NCI-H2029 (cell line): ENCODE measurements at places on chromosomes 6 and 20.

DNA sequence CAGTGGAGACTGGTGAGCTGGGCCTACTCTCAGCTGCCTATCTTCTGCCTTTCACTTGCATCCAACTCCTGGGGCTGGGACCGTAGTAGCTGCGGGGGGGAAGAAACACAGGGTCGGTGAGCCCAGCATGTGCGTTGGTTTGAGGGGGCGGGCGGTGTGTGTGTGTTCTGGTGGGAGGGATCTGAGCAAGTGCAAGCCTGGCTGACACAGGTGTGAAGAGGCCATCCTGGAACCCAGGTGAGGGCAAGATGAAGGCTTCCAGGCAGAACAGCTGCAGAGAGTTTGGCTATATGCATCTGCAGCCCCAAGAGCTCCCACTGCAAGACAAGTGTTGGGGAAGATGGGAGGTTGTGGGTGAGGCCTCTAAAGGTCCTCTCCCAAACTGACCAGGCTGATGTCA, 30.6 kb downstream of the MOCS1 start:
- no peak for DNase-seq

GRCh38 chr20:23565503-23566045, 2.7 kb downstream of the CST9L start:
- DNase-seq: no peak

GRCh38 chr6:134253681-134254080, 64.2 kb downstream of the SGK1 start:
- DNase-seq: no peak

DNA sequence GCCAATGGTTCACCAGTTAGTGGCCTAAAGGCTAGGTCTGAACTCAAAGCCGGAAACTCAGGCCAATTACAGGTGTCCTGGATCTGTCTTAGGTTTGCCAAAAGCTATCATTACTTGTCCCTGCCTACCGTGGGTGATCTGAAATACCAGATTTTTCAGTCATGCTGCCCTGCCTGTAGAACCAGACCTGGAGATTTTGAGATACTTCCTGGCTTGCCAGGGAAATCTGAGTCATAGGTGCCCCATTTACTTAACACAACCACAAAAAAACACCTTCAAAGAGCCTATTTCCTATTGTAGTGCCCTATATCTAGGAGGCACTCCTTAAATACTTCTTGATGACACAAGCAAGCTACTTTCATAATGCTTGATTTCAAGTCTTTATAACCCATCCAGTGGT, 13.9 kb upstream of the RANBP9 start:
- DNase-seq: no peak

GRCh38 chr6:63759605-63760105, 124.1 kb downstream of the PHF3 start:
- no peak for DNase-seq

DNA sequence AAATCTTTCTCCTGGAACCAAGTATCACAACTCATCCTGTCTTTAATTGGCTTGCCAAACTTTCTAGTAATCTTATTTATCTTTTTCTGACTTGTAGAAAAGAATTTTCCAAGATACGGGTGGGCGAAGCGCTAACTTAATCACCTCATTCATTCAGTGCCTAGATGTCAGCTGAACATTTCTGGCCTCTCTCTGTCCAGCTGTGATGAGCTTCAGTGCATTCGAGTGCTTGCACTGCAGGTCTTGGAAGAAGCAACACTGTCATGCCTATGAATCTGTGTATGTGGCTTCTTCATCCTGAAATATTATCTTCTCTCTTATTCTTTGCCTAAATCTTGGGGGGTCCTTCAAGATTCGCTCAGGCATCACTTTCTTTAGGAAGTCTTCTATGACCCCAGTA, 16.3 kb upstream of the ENPP1 start:
- no peak for DNase-seq

GRCh38 chr6:136527831-136528230, 22.4 kb downstream of the MAP7 start:
- DNase-seq: no peak

DNA sequence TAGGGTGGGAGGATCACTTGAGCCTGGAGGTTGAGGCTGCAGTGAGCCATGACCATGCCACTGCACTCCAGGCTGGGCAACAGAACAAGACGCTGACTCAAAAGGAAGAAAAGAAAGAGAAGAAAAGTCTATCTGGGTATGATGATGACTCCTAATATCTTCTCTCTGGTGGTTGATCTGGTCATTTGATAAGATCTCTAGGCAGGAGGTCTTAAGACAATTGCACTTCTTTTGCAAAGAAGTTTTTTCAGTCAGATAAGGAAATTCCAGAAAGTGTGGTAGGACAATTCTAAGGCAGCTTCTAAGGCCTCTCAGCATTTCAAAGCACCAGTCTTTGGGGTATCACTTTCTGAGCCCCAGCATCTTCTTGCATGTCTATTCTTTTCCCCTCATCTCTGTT, 7.7 kb upstream of the AIF1 start:
- no peak for DNase-seq

- peak; percentile 26 for DNase-seq
Observed at GRCh38 chr6:25122001-25122400, 157.2 kb upstream of the CARMIL1 start.

DNA sequence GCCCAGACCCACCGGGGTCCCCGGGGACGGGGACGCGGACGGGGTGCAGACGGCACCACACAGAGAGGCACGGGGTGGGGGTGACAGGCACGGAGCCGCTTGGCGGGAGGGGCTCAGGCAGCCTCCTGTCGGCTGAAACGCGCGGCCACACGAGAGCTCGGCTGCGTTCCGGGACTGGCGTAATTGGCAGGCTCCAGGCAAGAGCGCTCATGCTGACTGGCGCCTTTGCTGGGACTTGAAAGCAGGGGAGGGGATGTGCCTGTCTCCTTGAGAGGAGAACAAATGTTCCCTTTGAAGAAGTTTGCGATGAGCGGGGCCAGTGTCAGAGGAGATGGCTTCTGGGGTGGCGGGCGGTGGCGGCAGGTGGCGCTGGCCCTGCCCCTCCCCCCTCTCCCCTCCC, 25.8 kb downstream of the BHLHE23 start:
- no peak for DNase-seq

- no peak for DNase-seq
Observed at GRCh38 chr20:5825130-5825719, 75.0 kb downstream of the SHLD1 start.

DNA sequence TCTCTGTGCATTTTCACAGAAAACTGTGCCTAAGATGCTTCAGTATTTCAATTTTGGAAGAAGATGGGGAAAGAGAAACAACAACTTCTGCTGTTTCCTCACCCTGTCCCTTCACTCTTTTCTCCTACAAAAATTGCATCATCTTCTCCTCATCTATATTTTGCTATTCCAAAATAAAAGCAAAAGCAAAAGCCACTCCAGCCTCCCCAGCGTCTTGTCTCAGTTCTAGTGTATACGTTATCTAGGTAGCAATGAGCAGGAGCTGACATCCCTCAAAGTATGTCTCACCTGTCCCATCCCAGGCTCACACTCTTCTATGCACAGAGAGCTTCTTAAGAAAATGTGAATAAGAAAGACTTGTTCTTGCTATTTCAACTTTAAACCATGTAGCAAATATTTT, 163.8 kb upstream of the TAB2 start:
- DNase-seq: no peak

DNA sequence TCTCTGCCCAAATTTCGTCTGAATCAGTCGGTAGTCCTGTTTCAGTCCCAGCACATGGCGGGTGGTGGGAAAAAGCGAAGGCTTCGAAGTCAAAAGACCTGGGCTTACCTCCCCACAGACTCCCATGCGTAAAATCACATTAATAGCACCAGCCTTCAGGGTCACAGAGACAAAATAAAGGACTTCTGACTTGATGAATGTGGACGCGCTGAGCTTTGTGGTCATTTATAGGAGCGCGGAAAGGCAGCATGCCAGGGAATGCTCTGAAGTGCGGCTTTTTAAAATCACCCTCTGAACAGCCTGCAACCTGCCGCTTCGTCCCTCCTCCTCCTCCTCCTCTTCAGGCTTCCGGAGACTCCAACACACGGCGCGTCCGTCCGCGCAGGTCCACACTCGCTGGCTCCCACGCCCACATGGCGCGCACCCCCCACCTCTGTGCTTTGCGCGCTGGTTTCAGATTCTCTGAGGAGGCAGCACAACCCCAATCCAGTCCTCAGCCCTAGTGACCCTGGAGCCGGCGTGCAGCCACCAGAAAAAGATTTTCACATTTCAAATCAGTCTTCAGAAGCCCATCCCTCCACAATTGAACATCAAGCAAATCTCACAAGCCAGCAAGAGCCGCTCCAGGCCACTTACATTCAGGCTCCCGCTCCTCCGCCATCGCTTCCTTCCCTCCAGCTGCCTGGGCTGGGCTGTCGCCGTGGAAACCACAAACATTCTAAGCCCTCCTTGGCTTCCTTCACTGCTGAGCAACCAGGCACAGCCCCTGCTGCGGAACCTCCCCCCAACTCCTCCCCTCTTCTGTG, at the start of gene C6orf118:
Gene C6orf118 (minus strand): TSS at position 680 of the 806 bp plus-strand sequence. CDS start 19 bp downstream, at position 661.
- peak; percentile 85 for DNase-seq

DNA sequence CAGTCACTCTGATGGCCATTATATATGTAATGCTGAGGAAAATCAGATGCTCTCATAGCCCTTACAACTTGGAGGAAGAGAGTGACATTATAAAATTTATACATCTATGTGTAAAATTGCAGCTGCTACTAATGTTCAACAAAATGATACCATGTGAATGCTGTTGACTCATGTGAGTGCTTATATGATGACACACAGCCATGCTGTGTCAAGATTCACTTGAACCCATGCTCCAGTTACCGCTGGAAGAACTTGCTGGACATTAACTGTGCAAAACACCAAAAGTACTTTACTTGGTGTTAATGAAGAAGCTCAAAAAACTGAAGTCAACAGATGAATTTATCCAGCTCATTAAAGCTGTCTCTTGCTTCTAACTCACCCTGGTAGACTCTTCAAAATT, 318.9 kb upstream of the PLCB4 start:
- DNase-seq: no peak

GRCh38 chr20:48928832-48929725, 7.6 kb downstream of the ARFGEF2 start:
- no peak for DNase-seq

DNA sequence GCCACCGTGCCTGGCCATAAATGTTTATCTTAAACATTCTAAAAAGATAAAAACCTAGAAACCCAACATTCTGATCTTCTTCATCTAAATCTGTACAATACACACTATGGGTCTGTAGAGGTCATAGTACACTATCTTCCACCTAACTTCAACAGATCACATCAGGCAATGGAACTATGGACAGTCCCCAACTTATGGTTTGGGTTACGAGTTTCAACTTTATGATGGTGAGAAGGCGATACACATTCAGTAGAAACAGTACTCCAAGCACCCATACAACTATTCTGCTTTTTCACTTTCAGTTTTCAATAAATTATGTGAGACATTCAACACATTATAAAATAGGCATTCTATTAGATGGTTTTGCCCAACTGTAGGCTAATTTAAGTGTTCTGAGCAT, 23.1 kb downstream of the FKBP5 start:
- no peak for DNase-seq

DNA sequence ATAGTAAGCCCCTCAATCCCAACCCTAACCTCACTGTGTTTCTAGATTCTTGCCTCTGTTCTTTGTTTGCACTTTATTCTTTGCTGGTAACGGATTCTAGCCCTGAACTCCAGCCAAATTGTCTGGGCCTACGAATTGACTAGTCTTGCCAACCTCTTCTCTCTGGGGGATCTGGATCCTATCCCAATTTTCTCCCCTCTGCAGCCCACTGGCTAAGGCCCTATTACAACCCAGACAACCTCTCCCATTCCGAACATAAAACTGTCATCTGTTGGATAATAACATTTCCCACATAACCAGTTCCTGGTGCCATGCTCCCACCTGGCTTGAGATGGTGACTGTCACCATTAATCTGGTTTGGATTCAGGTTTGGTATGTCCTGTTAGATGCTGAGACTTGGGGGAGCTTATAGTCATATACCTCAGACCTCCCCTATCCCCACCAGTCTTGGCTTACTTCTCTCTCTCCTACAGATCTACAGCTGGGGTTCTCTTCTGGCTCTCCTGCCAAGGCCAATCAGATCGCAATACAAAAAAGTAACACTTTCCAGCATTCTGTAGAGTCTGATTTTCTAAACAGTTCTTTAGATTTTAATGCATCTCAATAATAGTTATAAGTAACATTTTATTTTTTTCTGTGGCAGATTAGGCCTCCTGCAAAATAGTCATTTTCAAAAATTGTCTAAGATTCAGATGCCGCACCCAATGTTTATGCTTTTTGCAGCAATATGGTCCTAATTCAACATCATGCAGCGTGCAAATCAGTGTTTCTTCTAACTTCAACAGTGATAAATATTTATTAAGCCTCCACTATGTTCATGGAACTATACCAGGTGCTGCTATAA, 29.8 kb upstream of the AHI1 start:
- no peak for DNase-seq

DNA sequence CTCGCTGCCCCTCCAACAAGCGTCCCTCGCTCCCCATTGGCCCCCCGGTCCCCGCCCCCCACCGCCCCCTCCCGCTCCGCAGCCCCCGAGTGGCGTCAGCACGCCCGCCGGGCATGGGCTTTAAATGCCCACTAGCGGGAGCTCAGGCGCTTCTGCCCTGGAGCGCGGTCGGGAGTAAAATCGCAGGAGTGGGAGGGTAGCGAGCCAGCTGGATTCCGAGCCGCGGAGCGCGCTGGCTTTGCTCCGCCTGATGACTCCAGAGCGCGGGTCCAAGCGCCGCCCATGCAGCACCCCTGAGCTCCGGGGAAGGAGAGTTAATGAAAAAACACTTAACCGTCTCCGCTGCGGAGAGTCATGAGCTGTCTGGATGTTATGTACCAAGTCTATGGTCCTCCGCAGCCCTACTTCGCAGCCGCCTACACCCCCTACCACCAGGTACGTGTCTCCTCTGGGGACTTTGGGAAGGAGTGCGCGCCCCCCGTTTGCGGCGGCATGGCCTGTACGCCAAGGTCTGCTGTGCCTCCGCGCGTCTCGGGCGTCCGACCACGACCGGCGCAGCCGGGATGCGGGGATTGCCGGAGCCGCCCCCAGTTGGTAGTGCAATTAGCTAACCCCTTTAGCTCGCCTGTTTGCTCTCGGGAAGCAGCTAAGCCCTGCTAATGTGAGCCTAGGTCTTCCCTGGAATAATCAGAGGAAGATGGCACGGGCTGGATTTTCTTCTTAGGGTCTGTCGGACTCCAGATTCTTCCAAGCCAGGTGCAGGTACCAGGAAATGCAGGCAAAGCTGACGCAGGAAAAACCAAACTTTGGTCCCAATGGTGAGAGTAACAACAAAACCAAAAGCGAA, at the start of gene VGLL2:
Gene VGLL2 (plus strand): TSS at position 149 of the 847 bp plus-strand sequence. CDS start 206 bp downstream, at position 355.
- DNase-seq: peak; percentile 19
